ENCODE measurements at places on chromosomes 3 and 15.

- no peak for DNase-seq
Measured at GRCh38 chr3:129605922-129606635, 397 bp downstream of the PLXND1 start.

DNA sequence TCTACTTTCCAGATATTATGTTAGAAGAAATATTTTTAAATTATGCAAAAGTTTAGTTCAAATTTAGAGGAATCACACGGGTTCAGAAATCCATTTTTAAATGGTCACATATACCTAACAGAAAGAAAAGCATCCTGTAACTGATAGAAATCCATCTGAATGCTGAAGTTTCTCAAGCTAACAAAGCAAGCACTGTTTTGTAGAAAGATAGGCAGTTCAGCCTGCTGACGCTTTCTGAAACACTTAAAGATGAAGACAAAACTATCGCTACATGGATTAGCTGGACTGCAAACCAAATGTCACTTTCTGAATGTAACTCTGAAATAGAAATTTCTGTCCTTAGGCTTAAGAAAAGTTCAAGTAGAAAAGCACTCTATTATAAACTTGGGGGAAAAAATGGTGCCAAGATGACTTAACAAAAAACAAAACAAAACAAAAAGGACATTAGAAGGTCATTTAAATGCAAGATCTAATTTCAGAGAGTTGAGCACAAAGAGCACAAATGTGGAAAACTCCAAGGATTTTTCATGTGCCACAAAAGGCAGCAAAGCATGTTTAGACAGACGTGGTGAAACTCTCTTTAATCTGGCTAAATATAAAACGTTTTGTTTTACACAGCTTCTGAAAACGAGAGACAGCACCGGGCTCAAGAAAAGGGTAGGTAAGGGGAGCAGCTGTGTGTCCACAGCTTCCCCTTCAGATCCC is 1.2 kb downstream of the PLOD2 start:
- no peak for DNase-seq

- DNase-seq = no peak
Measured at GRCh38 chr15:38504680-38505467, 50.9 kb downstream of the FAM98B start.

GRCh38 chr3:21641959-21642358 is 109.1 kb downstream of the ZNF385D start:
- no peak for DNase-seq

GRCh38 chr3:152491922-152492321 is 223.2 kb downstream of the MBNL1 start:
- no peak for DNase-seq

GRCh38 chr15:70602281-70602680 is 161.1 kb downstream of the UACA start:
- no peak for DNase-seq

GRCh38 chr15:63075015-63075983 is 32.8 kb downstream of the TPM1 start:
- DNase-seq = no peak

GRCh38 chr15:51131596-51132290 is 37.0 kb upstream of the TNFAIP8L3 start:
- no peak for DNase-seq

DNA sequence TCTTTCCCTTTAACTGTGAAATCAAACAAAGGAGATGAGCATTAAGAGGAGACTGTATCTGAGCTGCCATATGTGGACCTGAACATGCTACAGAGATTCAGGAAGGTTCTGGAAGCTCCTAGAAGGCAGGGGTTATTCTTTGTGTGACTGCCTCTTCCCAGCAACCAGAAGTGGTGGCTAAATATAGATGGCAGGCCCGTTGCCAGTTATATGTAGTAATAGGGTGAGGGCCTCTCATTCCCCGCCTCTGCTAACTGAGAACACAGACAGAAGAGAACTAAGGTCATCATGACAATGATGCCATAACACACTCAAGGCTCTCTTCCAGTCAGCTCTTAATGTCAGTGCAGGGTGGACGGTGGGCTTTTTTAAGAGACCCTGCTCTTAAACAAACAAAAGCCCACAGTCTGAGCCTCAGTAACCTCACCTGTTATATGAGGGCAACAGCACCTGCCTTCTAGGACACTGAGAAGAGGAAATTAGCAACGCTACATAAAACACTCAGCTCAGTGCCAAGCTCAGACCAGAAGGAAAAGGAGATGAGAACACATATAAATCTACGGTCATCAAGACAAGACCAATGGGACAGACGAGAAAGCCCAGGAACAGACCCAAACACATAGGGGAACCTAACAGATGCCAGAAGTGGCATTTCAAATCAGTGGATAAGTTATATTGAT is 22.3 kb downstream of the CFAP92 start:
- no peak for DNase-seq

DNA sequence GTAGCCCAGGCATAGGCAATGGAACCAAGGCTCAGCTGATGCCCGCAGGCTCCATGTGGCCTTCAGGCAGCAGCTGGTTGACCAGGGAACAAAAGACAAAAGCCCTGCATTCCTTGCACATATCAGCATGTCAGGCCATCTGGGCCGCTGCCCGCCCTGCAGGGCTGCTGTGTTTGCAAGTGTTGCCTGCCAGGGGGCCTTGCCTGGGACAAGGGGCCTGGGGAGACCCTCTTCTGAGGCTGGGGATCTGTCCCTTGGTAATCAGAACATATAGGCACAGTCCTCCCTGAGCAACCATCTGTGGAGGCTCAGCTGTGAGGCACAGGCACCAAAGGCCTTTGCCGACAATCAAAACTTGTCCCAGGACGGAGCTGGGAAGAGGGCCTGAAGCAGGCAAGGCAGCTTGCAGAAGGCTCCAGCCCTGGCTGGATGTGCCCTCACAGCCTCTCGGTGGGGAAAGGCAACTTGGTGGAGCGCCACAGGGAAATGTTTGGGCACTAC is 138.2 kb downstream of the TPRA1 start:
- DNase-seq = no peak

- DNase-seq = no peak
Measured at GRCh38 chr15:42056934-42057798, 36.3 kb upstream of the PLA2G4E start.

GRCh38 chr3:184594371-184595001 is 32.9 kb downstream of the EPHB3 start:
- DNase-seq = no peak

GRCh38 chr3:20056725-20057611 is 16.7 kb downstream of the KAT2B start:
- no peak for DNase-seq

- no peak for DNase-seq
Measured at GRCh38 chr15:38243278-38244055, 9.2 kb upstream of the SPRED1 start.

- no peak for DNase-seq
Measured at GRCh38 chr3:138899351-138899991, 47.5 kb downstream of the FOXL2 start.

GRCh38 chr15:71562251-71562650 is 248.1 kb upstream of the NR2E3 start:
- DNase-seq = no peak

- no peak for DNase-seq
Measured at GRCh38 chr3:158111861-158112260, 2.0 kb downstream of the RSRC1 start.

DNA sequence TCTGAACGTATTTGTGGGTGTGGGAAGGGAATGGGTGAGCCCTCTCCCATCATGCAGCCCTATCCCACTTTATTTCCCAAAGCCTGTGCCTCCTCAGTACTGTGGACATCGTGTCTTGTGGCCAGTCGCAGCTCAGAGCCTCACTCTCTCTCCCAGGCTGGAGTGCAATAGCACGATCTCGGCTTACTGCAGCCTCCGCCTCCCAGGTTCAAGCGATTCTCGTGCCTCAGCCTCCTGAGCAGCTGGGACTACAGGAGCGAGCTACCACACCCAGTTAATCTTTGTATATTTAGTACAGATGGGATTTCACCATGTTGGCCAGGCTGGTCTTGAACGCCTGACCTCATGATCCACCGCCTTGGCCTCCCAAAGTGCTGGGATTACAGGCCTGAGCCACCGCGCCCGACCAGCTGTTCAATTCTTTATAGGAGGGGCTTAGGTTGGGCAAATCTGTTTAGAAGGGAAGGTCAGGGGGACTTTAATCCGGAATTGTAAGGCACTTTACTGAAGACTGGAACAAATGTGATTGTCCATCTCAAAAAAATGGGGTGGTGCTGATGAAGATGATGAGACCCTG is 42.7 kb upstream of the BDH1 start:
- DNase-seq = no peak

DNA sequence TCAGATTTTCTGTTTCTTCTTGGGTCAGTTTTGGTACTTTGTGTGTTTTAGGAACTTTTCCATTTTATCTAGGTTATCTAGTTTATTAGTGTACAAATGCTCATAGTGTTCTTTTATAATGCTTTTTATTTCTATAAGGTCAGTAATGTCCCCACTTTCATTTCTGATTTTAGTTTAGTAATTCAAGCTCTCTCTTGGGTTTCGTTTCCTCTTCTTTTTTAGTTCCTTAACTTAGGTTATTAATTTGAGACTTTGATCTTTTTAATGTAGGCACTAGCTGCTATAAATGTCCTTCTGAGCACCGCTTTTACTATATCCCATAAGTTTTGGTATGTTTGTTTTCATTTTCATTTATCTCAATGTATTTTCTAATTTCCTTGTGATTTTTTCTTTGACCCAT is 27.0 kb upstream of the CD200R1L start:
- no peak for DNase-seq

- DNase-seq = no peak
Measured at GRCh38 chr3:131387796-131388489, 6.4 kb downstream of the NUDT16 start.

DNA sequence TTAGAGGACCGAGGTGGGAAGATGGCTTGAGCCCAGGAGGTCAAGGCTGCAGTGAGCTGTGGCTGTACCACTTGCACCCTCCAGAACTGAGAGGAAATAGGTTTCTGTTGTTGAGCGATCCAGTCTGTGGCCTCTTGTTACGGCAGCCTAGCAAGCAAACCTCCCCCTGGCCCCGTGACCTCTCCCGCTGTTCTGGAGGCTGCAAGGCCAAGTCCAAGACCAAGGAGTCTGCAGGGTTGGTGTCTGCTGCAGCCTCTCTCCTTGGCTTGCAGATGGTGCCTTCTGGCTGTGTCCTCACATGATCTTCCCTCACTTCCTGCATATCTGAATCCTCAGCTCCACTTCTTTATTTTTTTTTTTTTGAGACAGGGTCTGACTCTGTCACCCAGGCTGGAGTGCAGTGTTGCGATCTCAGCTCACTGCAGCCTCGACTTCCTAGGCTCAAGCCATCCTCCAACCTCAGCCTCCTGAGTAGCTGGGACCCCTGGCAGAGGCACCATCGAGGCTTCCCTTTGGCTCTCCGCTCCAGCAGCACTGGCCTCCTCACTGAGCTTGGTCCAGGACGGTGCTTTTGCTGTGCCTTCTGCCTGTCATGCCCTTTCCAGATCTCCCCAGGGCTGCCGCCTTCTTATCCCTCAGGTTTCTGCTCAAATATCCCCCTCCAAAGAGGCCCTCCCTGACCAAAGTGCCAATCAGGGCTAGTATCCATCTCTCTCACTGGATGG is 18.0 kb upstream of the PLXND1 start:
- DNase-seq = no peak

- no peak for DNase-seq
Measured at GRCh38 chr15:66138892-66139590, 114.5 kb downstream of the MEGF11 start.

- no peak for DNase-seq
Measured at GRCh38 chr3:10962481-10963036, 30.0 kb upstream of the SLC6A1 start.

- DNase-seq = no peak
Measured at GRCh38 chr3:127371846-127372245, 84.0 kb upstream of the PRR20G start.
